Stimulated activated CD4-positive, alpha-beta T cell treated with anti-CD3 and anti-CD28 coated beads, Interleukin-1b, Interleukin-23, amount 100 ng/mL, for 1 hour (primary cell): ENCODE measurements at places on chromosomes 6 and 20.

- no peak for DNase-seq
These were observed 19.9 kb upstream of the CRIP3 start for GRCh38 chr6:43328528-43328927.

GRCh38 chr6:139303185-139303584, 11.4 kb upstream of the TXLNB start:
- DNase-seq: no peak

DNA sequence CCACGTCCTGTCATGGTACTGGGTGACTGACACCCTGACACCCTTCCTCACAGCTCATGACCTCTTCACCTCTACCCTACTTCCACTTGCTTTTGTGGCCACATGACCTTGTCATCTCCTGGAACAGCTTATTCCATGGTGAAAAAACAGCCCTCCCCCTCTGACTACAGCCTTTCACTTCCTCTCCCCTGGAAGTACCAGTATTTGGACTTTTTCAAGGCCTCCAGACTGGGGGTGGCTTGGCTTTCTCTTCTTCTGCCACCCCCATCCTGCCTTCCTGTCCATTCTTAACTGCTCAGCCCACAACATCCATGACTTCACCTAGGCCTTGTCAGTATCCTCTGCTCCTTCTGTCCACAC, 168.4 kb downstream of the CARMIL1 start:
- no peak for DNase-seq

- no peak for DNase-seq
These were observed 180.9 kb upstream of the RREB1 start for GRCh38 chr6:6926856-6927255.

GRCh38 chr20:40476461-40476860, 212.6 kb downstream of the MAFB start:
- no peak for DNase-seq

DNA sequence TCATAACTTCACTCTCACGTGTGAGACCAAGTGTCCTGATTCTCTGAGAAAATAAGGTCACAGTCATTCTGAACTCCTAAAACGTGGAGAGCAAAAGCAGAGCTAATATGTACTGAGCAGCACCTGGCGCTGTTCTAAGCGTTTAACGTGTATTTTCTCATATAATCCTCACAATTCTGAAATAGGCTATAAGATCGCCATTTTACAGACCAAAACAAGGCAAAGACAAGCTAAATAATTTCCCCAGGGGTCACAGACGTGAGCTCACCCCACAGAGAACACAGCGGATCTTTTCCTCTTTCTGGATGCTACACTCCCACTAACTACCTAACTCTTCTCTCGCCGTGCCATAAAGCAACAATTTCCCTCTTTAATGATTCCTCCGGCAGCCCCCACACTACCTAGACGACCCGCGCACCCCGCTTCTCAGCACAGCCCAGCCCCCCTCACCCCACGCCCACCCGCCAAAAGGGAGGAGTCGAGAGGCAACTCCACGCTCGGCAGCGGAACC, 636 bp downstream of the SUPT3H start:
- peak; percentile 43 for DNase-seq

DNA sequence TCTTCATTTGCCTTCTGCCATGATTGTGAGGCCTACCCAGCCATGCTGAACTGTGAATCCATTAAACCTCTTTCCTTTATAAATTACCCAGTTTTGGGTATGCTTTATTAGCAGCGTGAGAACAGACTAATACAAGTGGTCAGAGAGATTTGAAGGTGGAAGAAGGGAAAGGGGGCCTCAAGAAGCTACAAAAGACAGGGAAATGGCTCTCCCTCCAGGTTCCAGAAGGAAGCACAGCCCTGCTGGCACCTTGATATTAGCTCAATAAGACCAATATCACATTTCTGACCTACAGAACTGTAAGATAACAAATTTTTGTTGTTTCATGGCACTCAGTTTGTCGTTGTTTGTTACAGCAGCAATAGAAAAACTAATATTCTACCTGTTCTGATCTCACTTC, 536.5 kb upstream of the MARCKS start:
- DNase-seq: no peak

GRCh38 chr6:98560841-98561240, 273.5 kb upstream of the POU3F2 start:
- no peak for DNase-seq

GRCh38 chr6:25601800-25602673, 50.0 kb upstream of the SCGN start:
- no peak for DNase-seq

DNA sequence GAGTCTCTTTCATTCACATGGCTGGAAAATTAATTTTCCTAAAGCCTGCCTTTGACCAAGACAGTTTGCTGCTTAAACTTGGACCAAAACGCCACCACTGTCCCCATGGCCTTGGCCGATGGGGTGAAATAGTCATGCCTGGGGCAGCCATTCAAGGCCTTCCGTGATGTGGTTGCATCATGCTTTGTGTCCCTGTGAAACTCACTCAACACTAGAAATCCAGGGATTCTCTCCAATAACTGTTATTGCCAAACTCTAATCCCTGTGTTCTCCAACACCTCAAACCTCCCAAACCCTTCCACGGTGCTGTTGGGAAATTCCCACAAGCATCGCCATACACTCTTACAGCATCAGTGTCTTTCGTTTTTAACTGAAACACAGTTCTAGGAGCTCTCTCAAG, 1.4 kb upstream of the TXNDC5 start:
- no peak for DNase-seq

GRCh38 chr6:85116475-85116874, 333.4 kb upstream of the NT5E start:
- DNase-seq: no peak

DNA sequence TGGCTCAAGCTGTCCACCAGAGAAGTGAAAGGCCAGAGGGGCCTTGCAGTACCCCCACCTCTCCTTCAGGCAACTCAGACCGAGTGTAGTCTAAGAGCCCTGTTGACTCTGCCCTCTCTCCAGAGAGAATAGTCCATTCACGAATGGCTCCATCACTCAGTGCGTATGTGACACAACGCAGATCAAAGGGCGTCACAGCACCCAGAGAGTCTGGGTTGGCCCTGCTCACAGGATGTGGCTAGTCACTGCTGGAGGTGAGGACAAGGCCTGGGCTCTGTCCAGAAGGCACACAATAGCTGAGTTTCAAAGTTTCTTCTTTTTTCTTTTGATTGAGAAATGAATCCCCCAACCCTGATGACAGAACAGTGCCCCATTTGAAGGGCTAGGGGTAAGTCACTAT, 74.1 kb downstream of the TRMT11 start:
- no peak for DNase-seq

- no peak for DNase-seq
These were observed 15.3 kb upstream of the ANGPT4 start for GRCh38 chr20:931401-931800.

DNA sequence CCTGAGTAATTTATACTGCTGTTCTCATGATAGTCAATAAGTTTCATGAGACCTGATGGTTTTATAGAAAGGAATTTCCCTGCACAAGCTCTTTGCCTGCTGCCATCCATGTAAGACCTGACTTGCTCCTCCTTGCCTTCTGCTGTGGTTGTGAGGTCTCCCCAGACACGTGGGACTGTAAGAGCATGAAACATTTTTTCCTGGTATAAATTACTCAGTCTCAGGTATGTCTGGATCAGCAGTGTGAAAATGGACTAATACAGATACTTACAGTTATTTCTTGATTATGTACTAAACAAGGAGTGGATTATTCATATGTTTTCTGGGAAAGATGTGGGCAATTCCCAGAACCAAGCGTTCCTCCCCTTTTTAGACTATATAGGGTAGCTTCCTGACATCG, 1.9 kb upstream of the TRIM38 start:
- no peak for DNase-seq

DNA sequence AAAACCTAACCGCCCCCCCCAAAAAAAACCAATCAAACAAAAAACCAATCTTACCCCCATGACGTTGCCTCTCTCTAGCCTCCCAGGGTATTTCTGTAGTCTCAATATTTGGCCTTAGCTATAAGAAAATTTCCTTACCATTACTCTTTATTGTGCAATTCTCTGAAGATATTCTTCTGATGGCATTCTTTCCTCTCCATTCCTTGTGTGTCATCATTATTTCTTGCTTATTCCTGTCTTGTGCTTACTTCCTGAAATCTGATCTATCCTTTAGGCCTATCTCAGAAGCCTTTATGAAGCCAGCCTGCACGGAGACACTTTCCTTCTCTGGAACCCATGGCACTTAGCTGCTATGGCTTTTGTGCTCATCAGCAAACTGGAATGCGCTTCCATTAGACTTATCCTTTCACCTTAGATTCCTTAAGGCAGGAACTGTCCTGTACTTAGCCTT, 65.9 kb upstream of the DDR1 start:
- DNase-seq: no peak

- no peak for DNase-seq
These were observed 20.1 kb upstream of the MTCL3 start for GRCh38 chr6:127539272-127539671.

GRCh38 chr6:132043148-132043547, 92.0 kb upstream of the CCN2 start:
- no peak for DNase-seq

DNA sequence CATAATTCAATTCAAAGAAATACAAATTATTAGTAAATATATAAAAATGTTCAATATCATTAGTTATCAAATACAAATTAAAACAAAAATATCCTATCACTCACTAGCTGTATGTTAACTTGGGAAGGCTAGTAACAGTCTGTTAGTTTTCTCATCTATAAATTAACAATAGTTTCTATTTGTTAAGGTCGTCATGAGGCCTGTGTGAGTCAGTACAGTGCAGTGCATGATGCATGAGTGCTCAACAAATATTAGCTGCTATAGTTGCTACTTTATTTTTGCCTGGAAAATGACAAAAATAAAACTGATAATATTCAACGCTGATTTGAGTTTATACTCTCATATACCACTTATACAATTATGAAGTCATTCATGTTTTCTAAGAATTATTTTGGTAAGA, 401.6 kb upstream of the RUNX2 start:
- no peak for DNase-seq

DNA sequence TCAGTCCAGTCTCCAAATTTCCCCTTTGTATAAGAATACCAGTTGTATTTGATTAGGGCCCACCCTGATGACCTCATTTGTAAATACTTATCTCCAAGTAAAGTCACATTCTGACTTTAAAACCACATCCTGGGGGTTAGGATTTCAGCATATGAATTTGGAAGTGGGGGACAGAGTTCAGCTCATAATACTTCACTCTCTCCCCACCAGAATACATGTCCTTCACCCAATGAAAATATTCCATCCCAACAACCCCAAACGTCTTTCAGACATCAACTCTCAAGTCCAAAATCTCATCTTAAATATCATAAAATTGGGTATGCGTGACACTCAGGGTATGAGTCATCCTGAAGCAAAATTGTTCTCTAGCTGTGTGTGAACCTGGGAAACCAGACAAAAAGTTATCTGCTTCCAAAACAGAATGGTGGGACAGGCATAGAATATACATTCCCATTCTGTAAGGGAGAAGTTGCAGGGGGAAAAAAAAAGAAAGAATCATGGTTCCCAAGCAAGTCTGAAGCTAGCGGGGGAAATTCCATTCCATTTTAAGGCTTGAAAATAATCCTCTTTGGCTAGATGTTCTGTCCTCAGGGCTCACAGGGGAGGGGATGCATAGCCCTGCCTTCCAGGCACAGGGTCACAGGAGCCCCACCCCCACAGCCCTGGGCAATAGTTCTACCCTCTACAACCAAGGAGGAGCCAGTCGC, 113.9 kb downstream of the ADAT2 start:
- DNase-seq: no peak

DNA sequence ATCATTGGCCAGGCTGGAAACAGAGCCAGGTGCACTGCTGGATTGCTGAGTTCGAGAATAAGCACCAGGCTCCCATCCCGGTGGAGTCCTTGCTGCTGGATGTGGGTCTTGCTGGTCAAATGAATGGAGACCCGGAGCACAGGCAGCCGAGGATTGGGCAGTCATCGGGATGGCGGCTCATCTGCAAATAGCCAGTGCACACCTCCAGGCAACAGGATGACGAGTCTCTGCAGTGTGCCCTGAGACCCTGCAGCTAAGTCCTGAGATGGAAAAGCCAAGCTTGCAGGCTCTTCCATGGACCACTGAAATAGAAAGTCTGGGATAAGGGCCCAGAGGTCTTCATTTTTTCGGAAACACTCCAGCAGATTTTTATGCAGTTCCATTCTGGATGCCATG, 143.5 kb downstream of the WDR27 start:
- DNase-seq: no peak

DNA sequence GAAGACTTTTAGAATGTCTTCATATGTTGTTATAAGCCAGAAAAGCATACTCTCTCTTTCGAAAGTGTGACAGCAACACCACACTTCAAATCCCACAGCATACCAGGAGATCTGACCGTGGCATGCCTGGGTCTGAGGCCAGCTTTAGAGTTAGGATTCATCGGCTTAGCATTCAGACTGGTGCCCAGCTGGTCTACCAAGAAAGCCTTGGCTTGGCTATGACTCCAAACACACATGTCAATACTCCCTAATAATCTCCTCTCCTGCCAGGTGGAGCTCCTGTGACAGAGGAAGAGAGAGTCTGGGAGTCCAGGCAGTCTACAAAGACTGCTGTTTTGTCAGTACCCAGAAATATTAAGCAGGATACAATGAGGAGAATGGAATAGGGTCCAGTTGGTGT, 77.1 kb upstream of the MAN1A1 start:
- DNase-seq: no peak

GRCh38 chr20:8399947-8400346, 267.9 kb downstream of the PLCB1 start:
- DNase-seq: no peak

DNA sequence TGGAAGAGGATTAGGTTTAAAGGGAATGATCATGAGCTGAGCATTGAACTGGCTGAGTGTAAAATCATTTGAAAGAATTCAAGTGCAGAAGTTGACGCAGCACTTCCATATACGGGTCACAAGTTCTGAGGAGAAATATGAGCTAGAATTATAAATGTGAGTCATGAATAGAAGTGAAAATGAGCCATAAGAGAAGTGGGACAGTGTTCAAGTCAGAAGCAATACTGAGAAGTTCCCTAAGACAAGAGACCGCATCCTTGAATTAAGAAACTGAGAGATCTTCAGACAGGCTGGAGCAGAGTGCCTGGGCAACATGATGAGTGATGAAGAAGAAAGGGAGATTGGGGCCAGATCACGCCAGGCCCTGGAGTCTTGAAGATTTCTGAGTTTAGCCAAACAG, 209.7 kb downstream of the TBX18 start:
- no peak for DNase-seq

- DNase-seq: no peak
These were observed 35.1 kb downstream of the MAP3K5 start for GRCh38 chr6:136757150-136757549.

DNA sequence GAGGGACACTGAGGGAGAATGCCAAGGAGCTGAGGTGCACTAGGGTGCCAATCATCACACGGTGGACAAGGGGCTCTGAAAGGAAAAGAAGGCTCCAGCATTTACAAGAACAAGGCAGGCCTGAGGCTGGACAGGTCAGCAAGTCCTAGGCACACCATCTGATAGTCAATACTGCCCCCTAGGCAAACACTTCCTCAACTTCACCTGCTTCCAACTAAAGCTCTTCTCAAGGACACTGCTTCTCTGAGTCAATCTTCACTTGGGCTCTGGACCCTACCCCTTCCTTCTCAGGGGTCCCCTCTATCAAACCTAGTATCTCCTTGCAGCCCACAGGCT, 37.7 kb upstream of the SLC4A11 start:
- no peak for DNase-seq
